ENCODE measurements at places on chromosomes 11 and 22. TPM values are rescaled to one million over a fixed set of nuclear protein-coding genes. Genes with fewer than 3 reads are reported as not detected.

LRRC51 gene
- total RNA-seq: 3.3 TPM

GRCh38 chr11:73431396-73431795 is 55.2 kb downstream of the RELT start:
- peak; percentile 54 for ATAC-seq

DNA sequence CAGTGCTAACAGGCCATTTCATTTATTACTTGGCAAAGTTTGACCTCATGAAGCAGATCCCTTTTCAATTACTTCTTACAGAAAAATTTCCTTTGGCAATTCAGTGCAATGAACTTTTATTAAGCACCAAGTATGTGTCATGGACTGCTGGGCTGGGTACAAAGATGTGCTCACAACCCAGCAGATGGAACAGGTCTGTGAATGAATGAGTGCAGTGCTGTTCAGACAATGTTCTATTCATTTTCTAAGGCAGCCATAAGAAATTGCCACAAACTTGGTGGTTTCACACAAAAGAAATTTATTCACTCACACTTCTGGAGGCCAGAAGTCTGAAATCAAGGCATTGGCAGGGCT is 428.5 kb downstream of the SOX6 start:
- no peak for ATAC-seq

RTN4RL2 gene
- total RNA-seq: 0.82 TPM

- ATAC-seq: no peak
These were observed 15.6 kb downstream of the NPTXR start for GRCh38 chr22:38828191-38828590.

GRCh38 chr11:6991227-6991626 is 28.9 kb downstream of the ZNF214 start:
- no peak for ATAC-seq

- ATAC-seq: peak; percentile 95
These were observed 36.6 kb downstream of the GAS2 start for GRCh38 chr11:22703040-22703439.

DNA sequence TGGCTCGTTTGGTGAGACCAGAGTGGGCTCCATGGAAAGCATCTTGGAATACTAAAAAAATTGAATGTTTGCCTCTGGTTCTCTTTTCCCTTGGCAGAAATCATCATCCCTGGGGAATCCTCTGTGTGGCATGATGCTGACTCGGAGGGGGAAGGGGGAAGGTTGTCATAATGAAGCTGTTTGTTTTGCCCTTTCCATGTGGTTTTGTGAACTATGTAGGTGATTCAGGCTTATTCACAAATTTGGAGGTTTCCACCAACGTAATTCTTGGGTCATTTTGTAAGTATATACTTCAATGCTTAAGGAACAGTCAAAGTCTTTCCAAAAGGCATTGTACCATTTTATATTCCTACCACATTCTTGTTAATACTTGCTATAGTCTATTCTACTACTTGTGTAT is 754.0 kb upstream of the FAT3 start:
- ATAC-seq: no peak

Measured in activated T-helper 17 cell treated with anti-CD3 and anti-CD28 coated beads, Interleukin-2, amount 50 U/mL, for 72 hours (primary cell).